Parietal lobe (tissue), 2 donors: ENCODE measurements at places on chromosomes 5 and 9. TPM values are rescaled to one million over a fixed set of nuclear protein-coding genes. Genes with fewer than 3 reads are reported as not detected.

TNFSF8 gene
- 0.31 TPM for total RNA-seq

PCDHGA6 gene
- total RNA-seq = 29.1 TPM

MCTP1 gene
- 112 TPM for total RNA-seq

FAM163B gene
- total RNA-seq = 17.2 TPM

ENHO gene
- total RNA-seq = 27.5 TPM

ADAMTS13 gene
- 2.5 TPM for total RNA-seq

POU5F2 gene
- 17.2 TPM for total RNA-seq

CTSV gene
- total RNA-seq = 0.94 TPM

GFI1B gene
- total RNA-seq = not detected

TAS2R1 gene
- total RNA-seq = 0.31 TPM

GPX8 gene
- 0.63 TPM for total RNA-seq

F2RL1 gene
- 0.94 TPM for total RNA-seq
